Myometrial cell (primary cell): ENCODE measurements at places on chromosomes 12 and 14. TPM values are rescaled to one million over a fixed set of nuclear protein-coding genes. Genes with fewer than 3 reads are reported as not detected.

Gene UBE2N
- total RNA-seq, result 65.7 and 78.7 TPM in 2 replicates

Gene RGS6
- total RNA-seq, result not detected in 2 replicates

Gene STON2
- not detected in 2 replicates for total RNA-seq

Gene ADAMTS20
- not detected in 2 replicates for total RNA-seq

Gene TMEM229B
- total RNA-seq, result 0.58 and 0.71 TPM in 2 replicates

Gene CALM1
- total RNA-seq, result 423 and 456 TPM in 2 replicates

Gene NGB
- not detected in 2 replicates for total RNA-seq

Gene PYM1
- total RNA-seq, result 46.4 and 54.8 TPM in 2 replicates

Gene B3GNT4
- not detected in 2 replicates for total RNA-seq

Gene GLIPR1L1
- not detected in 2 replicates for total RNA-seq

Gene HRK
- total RNA-seq, result not detected in 2 replicates

Gene RHOJ
- total RNA-seq, result not detected in 2 replicates

Gene ATF1
- total RNA-seq, result 25.7 and 26.1 TPM in 2 replicates

Gene SOAT2
- total RNA-seq, result 0.18 and 0.29 TPM in 2 replicates

Gene PTGER2
- total RNA-seq, result 63.4 and 87.1 TPM in 2 replicates

Gene ART4
- not detected in 2 replicates for total RNA-seq

Gene TMEM30B
- not detected in 2 replicates for total RNA-seq

Gene HCAR3
- not detected in 2 replicates for total RNA-seq

Gene CMTM5
- total RNA-seq, result not detected in 2 replicates

Gene GLT8D2
- 20.2 and 26.4 TPM in 2 replicates for total RNA-seq

Gene TESPA1
- not detected in 2 replicates for total RNA-seq

Gene IRAK3
- 4.1 and 4.9 TPM in 2 replicates for total RNA-seq

Gene KRT78
- total RNA-seq, result not detected in 2 replicates

Gene DHRS2
- 0.29 TPM in 1 of 2 replicates, not detected in the other for total RNA-seq

Gene RARG
- total RNA-seq, result 37.7 and 49.9 TPM in 2 replicates

Gene SLC7A7
- 1.6 and 2.6 TPM in 2 replicates for total RNA-seq

Gene EML5
- total RNA-seq, result under 0.01 TPM in 1 of 2 replicates, not detected in the other

Gene NYNRIN
- total RNA-seq, result 11.9 and 12.1 TPM in 2 replicates

Gene PLCZ1
- not detected in 2 replicates for total RNA-seq

Gene OTOGL
- total RNA-seq, result 0.29 TPM in 1 of 2 replicates, not detected in the other

Gene NOVA1
- total RNA-seq, result 3.2 and 6.6 TPM in 2 replicates

Gene KRT73
- not detected in 2 replicates for total RNA-seq

Gene RAN
- 460 and 522 TPM in 2 replicates for total RNA-seq

Gene MIP
- total RNA-seq, result not detected in 2 replicates

Gene GPD1
- 0.18 TPM in 1 of 2 replicates, not detected in the other for total RNA-seq

Gene SLC2A3
- 47.6 and 59.4 TPM in 2 replicates for total RNA-seq

Gene SLC39A2
- 0.18 and 0.58 TPM in 2 replicates for total RNA-seq

Gene SYT10
- total RNA-seq, result not detected in 2 replicates

Gene FBLN5
- total RNA-seq, result 145 and 152 TPM in 2 replicates

Gene OSBPL8
- 42.7 and 50.7 TPM in 2 replicates for total RNA-seq

Gene NFE2
- total RNA-seq, result 0.35 TPM in 1 of 2 replicates, not detected in the other

Gene PLEKHD1
- total RNA-seq, result not detected in 2 replicates

Gene ALG10B
- total RNA-seq, result 0.86 and 1.6 TPM in 2 replicates

Gene MCRS1
- 67.2 and 91.1 TPM in 2 replicates for total RNA-seq

Gene RNASE8
- total RNA-seq, result not detected in 2 replicates

Gene SDR9C7
- not detected in 2 replicates for total RNA-seq

Gene BEST3
- total RNA-seq, result not detected in 2 replicates

Gene TPPP2
- total RNA-seq, result not detected in 2 replicates

Gene PXN
- 129 and 139 TPM in 2 replicates for total RNA-seq

Gene SETD3
- total RNA-seq, result 37.5 and 40.8 TPM in 2 replicates

Gene LRRIQ1
- under 0.01 and 0.35 TPM in 2 replicates for total RNA-seq

Gene DDN
- total RNA-seq, result not detected in 2 replicates

Gene KRT7
- 0.58 and 1.2 TPM in 2 replicates for total RNA-seq

Gene NUAK1
- total RNA-seq, result 8.6 and 9.9 TPM in 2 replicates
